Cardiac muscle cell (in vitro differentiated cells and primary cell): ENCODE measurements at places on chromosomes 2 and 18.
A peak's percentile ranks its signal among the peaks of the same experiment; 100 is the strongest.

DNA sequence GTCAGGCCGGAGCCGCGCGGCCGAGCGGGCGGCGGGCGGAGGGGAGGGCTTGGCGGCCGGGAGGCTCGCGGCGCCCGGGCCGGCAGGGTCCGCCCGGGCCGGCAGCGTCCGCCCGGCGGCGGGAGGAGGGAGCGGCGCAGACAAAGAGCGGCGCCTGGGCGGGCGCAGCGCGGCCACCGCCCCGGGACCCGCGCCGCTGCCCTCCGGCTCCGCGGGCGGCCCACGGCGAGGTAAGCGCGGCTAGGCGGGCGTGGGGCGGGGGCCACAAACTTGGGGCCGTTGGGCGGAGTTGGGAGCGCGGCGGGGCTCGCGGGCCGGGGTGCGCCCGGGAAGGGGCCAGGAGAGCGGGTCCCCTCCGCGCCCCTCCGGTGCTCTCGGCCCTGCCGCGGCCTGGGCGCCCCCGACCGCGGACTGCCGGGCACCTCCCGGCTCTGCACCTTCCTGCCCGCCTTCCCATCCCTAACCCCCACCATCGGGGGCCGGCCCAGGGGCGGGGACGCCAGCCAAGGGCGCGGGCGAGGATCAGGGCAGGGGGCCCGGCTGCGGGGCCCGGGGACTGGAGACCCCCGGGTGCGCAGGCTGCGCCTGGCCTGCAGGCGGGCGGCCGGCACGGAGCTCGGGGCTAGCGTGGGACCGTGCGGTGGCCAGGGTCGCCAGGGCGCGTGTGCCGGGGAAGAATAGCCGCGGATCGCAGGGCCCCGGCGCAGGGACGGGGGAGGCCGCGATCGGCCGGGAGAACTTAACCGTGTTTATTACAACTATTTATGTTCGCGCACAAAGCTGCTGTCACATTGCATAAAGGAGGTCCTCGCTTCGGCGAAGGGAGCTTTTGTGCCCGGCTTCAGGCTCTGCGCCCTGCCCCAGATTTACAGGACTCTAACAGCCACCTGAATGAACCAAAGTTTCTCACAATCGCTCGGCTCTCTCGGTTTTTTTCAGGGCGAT lies at the start of gene NCK2:
Gene NCK2 (plus strand): TSS at position 4 of the 945 bp plus-strand sequence. CDS start 110,152 bp downstream, outside the sequence.
- DNase-seq, result peak; percentile 39

DNA sequence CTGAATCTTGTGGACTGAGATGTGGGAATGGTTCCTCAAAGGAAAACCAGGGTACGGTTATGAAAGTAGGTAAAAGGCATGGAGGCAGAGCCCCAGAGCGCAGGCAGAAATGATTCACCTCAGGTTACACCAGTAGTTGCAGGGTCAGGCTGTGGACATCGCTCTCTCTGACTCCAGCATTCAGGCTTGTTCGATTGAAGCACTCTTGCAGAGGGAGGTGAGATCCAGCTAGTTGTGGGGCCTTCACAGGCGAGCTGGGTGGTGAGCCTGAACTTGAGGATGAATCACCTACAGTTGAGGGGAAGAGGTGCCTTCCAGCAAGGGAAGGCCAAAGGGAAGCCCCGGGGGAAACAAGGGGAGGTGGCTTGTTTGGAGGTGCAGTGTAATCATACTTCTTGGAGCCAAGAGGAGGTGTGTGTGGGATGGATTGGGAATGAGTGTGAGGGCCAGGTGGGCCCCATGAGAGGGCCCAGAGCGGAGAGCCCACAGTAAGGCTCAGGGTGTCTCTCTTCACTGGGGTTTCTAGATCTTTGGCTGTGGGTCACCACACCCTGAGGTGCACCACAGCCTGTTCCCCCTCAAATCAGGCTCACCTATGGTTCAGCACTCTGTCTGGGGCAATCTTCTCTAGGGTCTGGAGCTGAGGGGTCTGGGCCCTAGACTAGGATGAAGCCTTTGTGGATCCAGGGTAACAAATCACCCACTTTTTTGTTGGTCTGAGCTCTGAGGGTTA lies 48.5 kb upstream of the MCFD2 start:
- DNase-seq, result no peak

- DNase-seq, result no peak
Measured at GRCh38 chr2:33207151-33207740, 260.5 kb downstream of the LTBP1 start.

- peak; percentile 28 for DNase-seq
Measured at GRCh38 chr2:33457556-33458247, 18.7 kb upstream of the RASGRP3 start.

- peak; percentile 77 for DNase-seq
Measured at GRCh38 chr18:44229693-44230108, 451.0 kb upstream of the SETBP1 start.

DNA sequence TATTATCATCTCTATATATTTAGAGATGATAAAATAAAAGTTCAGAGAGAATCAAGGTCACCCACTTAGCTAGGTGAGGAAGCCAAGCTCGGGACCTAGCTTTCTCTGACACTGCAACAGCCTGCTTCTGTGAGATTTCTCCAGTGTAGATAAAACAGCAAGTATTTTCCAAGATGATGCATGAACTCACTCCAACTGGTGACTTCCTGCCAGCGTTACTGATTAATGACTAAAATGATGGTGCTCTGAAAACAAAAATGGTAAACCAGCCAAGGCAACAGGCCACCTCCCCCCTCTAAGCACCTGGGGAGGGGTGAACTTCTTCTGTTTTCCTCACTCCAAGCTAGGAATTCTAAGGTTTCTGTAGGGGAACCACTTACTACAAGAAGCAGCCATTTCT lies 510.2 kb upstream of the ID2 start:
- DNase-seq, result no peak
